Esophagus muscularis mucosa (tissue), 4 donors: ENCODE measurements at places on chromosomes 2 and 18. TPM values are rescaled to one million over a fixed set of nuclear protein-coding genes. Genes with fewer than 3 reads are reported as not detected.

- DNase-seq = no peak
Observed at GRCh38 chr2:24970483-24971285, 1.1 kb downstream of the DNAJC27 start.

DNA sequence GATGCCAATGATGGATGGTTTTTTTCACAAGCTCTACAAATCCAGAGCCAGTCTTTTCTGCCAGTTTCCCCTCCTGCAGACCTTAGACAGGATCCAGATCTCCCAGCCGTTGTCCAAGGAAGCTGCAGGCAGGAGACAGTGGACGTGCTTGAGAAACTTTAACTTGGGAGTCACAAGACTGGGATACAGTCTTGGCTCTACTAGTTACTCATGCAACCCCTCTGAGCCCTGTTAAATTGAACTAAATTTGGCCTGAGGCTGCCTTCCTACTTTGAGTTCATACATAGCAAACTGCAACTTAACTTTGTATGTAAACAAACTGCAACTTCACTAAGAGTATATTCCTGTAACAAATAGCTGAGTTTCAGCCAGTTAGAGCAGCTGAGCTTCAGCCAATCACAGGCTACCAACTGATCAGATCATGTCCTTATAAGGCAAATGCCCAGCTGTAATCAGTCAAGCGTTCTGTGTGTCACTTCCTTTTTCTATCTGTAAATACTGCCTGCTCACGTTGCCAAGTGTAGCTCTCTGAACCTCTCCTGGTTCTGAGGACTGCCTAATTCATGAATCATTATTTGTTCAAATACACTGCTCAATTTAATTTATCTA lies 140.9 kb downstream of the CAPN13 start:
- peak; percentile 87 for DNase-seq

SP5 gene
- not detected for total RNA-seq

SCRN3 gene
- total RNA-seq = 27.7 TPM

C2orf68 gene
- total RNA-seq = 25.7 TPM

ABCB11 gene
- total RNA-seq = 0.06 TPM

DNA sequence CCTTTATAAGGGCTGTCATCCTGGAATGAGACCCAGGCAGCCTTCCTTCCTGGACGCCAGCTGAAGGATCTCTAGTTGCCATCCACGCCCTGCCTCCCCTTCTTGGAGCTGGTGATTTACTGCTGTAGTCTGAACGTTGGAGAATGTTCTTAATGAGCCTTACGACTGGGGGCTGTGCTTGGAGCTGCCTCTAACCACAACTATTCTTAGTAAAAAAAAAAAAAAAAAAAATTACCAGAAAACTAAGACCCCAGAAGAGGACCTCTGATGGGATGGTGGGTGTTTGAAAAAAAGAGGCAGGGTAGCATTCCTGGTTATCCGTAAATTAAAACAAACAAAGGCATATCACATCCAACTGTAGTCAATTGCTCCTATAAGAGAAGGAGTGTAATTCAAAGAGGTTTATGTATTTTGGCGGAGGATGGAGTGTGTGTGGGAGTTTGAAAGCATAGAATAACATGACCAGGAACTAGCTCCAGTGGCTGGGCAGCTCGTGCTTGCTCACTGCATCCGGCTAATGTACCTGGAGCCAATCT lies 105.4 kb downstream of the QPCT start:
- no peak for DNase-seq

GRCh38 chr18:28512357-28512756 lies 335.4 kb upstream of the CDH2 start:
- DNase-seq = no peak

- peak; percentile 37 for DNase-seq
Observed at GRCh38 chr18:46009125-46009840, 42.2 kb upstream of the EPG5 start.

- DNase-seq = no peak
Observed at GRCh38 chr2:1557467-1557820, 144.2 kb downstream of the TPO start.

FN1 gene
- total RNA-seq = 2,256 TPM

DNA sequence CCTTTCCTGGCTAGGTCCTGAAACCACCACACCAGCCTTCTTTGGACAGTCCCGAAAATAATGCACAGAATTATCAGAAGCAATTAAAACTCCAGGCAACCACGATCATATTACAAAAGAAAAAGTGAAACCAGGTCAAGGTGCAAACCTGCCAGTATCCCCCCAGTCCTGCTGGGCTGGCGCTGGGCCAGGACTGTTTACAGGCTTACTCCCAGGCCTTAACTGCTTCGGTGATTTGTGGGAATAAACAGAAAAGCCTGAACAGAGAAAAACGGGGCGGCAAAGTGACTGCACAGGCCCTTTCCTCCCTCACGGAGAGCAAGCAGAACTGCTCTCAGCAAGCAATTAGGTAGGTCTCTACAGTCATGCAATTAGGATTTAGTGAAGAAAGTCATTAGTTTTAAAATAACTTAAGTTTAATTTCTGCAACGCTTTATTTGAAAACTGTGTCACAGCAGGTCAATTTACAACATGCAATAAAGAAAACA lies 1.3 kb downstream of the HDAC4 start:
- DNase-seq = no peak

GRCh38 chr2:8633735-8634313 lies 48.0 kb upstream of the ID2 start:
- no peak for DNase-seq

RAMP1 gene
- 229 TPM for total RNA-seq

DNA sequence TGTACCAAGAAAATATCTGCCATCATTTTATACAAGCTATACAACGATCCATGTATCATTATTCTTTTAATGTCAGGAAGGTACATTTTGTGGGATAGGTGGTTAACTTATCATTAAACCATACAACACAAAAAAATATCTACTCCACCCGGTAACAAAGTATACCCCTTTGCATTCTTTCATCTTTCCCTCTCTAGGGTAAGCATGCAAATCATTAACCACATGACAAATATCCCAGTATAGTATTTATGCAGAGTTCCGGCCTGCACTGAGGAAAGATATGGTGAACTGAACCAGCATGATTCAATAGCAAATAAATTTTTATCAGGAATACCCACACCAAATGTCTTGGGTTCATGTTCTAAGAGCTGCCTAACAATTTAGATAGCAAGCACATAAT lies 22.5 kb upstream of the SULT1C2 start:
- no peak for DNase-seq

ITPRIPL1 gene
- total RNA-seq = 1.2 TPM

- no peak for DNase-seq
Observed at GRCh38 chr2:17839959-17840358, 23.7 kb downstream of the MSGN1 start.

DNA sequence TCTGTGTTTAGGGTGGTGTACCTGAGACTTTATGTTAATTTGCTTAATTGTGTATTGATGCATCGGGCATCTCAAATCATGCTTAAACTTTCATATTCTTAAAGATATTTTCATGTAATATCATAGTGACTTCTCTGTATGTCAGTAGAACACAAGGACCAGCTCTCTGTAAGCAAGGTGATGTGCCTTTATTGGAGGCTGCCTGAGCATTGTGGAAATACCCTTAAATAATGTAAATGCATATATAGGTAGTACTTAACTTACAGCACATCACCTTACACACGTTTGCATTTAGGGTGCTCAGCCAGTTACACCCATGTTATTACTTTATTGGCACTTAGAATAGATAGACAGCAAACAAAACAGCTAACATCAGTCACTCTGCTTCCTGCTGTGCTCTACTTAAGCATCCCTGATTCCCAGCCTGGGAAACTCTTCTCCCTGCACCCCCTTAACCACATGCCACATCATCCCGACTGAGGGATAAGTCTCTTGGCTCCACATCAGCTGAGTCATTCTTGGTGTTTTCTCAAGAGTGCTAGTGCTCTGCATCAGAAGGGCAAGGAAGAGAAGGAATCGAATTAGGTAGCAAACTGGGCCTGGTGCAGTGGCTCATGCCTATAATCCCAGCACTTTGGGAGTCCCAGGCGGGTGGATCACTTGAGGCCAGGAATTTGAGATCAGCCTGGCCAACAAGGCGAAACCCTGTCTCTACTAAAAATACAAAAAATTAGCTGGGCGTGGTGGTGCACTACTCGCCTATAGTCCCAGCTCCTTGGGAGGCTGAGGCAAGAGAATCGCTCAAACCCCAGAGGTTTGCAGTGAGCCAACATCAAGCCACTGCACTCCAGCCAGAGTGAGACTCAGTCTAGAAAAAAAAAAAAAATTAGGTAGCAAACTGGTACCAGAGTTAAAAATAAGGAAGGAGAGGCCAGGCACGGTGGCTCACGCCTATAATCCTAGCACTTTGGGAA lies 108.7 kb downstream of the MAP3K20 start:
- no peak for DNase-seq

OSR1 gene
- 50.3 TPM for total RNA-seq

GRCh38 chr18:36572135-36572856 lies 256.5 kb downstream of the TPGS2 start:
- DNase-seq = peak; percentile 92

DNA sequence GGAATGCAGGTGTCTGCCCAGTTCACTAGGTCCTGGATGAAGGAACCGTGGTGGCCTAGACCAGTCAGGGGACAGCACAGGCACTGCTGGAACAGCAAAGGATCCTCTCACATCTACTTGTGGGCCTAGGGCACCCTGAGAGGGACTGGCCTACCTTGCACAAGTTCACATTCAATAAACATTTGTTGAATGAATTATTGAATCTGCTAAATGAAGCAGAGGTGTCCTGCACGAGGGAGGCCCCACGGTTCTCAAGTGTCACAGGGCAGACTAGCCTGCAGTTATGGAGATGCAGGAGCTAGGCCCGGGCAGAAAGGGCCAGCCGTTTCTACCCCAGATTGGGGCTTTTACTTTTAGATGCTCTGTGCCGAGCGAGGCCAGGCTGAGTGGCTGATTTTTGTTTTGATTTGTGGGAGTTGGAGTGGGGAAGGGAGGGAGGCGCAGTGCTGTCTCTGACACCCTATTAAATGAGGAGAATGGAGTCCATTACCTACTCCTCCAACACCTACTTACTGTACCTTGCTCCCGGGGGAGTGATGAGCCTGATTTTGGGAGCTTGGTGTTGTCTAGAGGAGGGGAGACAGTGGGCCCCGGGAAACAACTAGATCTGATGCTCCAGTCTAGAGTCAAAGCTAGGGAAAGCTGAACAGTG lies 18.4 kb downstream of the SH2D6 start:
- no peak for DNase-seq

- DNase-seq = no peak
Observed at GRCh38 chr2:231146665-231147064, 21.8 kb upstream of the HTR2B start.

PTPRN gene
- total RNA-seq = 6.6 TPM

DNA sequence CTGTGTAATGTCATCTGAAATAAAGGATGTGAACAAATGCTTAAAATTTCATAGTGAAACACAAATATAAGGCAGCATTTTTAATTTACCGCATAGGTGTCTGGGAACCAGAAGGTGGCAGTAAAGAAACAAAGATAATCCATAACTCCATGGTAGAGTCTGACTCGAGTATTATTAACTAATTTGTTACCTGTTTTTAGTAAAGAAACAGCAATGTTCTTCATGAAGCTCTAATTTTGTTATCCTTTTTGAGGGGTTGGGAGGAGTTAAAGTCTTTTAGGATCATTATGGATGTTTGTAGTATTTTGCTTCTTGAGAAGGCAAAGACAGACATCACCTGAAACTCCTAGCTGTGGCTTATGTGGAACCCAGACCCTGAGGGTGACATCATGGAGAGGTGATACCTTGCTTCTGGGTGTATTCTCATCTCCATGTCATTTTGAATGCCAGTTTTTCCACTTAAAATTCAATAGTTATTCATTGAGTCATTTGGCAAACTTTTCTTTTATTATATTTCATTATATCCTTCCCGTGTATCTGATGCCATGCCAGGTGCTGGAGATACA lies 286.2 kb upstream of the EPAS1 start:
- no peak for DNase-seq

DNA sequence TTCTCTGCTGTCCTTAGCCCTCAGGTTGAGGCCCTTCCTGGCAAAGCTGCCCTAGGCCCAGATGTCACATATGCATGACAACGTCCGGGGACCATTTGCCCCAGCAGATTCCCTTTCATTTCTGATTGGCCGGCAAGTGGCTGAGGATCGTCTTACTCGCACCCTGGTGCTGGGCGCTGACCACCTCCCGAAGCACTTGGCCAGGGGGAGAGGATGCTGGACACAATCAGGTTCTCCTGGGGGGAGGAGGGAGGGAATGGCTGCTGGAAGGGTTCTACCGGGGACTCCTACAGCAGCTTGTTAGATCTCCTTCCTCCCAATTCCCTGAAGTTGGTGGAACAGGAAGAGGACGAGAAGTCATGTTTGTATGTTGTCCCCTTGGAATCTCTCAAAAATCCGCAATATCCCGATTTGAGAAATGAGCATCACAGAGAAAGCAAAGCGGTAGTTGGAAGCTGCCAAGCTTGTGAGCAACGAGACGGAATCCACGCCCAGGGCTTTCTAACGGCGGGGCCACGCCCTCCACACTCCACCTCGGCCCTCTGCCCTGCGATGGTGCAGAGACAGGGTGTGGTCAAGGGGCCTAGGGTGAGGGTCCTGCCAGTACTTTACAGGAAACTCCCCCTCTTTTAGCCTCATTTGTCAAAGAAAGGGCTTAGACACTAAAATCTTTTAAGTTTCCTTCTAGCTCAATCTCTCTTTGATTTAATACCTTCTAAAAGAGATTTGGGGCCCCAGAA lies 61.8 kb upstream of the YWHAQ start:
- no peak for DNase-seq

DNA sequence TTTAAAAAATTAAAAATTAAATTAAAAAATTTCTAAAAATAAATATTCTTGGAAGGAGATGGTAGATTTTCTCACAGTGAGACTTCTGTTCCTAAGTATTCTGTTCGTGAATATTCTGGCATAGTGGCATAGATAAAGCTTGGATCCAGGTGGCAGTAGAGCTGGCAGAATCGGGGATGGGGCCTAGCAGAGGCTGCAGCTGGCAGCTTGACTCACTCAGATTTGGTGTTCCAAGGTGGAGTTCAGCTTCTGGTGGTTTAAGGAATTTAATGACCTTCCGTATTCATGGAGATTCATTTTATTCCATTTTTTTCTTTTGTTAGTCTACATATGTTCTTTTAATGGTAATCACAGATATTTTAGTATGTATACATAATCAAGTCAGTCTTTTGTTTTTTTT lies 19.9 kb downstream of the ARMC9 start:
- DNase-seq = no peak

GRCh38 chr18:14974576-14974975 lies 226.6 kb downstream of the ANKRD30B start:
- peak; percentile 39 for DNase-seq

DNPEP gene
- total RNA-seq = 44.9 TPM

GRCh38 chr18:933082-933481 lies 28.4 kb downstream of the ADCYAP1 start:
- no peak for DNase-seq

GRCh38 chr2:218325566-218326160 lies 31.0 kb upstream of the CATIP start:
- DNase-seq = no peak
